Muscle of back (tissue), 13 donors: ENCODE measurements at places on chromosomes 1 and 21. TPM values are rescaled to one million over a fixed set of nuclear protein-coding genes. Genes with fewer than 3 reads are reported as not detected.

GRCh38 chr1:29631361-29631760, 395.0 kb downstream of the PTPRU start:
- DNase-seq, result no peak

DNA sequence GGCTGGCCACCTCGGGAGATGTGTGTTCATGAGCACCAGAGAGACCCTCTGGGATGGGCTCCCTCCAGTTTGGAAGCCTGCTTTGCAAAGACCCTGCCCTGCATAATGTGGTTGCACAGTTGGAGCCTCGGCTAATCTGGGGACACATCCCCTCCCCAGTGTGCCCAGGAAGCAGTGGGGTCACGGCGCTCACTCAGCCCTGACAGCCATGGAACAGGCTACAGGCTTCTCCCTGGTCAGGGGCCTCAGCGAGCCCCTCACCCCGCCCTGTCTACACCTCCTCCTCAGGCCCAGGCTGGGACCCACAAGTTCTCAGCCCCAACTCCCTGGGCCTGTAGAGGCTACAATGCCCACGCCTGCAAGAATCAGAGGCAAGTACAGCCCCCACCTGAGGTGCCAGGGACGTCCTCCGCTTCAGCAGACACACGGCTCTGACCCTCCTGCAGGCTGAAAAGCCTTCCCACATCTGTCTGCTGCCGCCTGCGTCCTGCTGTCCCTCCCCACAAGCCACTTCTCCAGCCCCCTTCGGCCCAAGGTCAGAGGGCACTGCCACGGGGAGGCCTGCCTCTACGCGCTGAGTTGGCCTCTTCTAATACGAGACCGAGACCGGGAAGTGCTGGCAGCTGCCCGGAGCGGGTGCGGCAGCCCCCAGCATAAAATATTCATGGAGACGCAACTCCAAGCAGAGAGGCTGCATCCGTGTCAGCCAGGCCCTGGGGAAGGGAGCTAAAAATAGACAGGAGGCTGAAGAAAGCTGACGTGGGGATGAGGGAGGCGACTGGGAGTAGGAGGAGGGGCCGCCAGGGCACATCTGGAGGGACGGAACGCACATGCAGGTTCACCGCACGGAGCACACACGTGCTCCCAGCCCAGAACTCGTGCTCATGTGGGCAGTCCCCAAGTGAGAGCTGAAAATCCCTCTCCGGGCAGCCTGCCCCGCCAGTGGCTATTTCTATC, 15.2 kb upstream of the GPR153 start:
- DNase-seq, result peak; percentile 83

- peak; percentile 8 for DNase-seq
These were observed 117.8 kb downstream of the HHAT start for GRCh38 chr1:210446479-210446878.

DNA sequence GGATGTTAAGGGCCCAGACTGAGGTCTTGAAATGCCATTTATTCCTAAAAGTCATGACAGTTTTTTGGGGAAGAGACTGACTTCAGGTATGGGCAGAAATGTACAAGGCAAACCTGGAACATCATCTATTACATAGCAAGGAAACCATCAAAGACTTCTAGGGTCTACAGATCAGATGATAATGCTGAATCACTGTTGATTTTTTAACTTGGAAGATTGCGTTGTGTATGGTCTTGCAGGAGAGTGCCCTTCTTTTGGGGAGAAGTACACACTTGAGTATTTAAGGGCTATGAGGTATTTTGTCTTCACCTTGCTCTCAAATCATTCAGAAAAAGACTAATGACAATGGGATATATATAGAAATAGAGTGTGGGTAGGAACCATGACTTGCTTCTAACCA, 15.4 kb upstream of the RD3 start:
- DNase-seq, result no peak

GRCh38 chr1:3530926-3531818, 76.7 kb downstream of the ARHGEF16 start:
- peak; percentile 87 for DNase-seq

The DENND2C gene
- 6.0 TPM for polyA plus RNA-seq
